ENCODE measurements at places on chromosomes 6 and 20.

DNA sequence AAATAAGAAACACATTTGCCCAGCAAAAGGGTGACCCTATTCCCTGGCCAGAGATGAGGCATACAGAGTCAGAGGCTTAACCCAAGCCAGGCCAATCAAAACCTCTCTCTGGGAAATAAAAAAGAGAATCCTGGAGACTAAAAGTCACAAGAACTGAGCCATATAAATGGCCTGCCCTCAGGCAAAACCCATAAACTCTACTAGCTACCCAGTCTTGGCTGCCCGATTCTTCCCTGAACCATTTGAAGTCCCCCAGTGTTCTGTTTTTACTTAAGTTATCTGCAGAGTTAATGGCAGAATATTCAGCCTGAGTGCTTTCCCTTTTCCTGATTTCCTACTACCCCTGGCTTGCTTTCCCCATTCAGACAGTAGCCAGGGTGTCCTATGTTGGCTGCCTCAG lies 13.9 kb downstream of the KCNK15 start:
- no peak for DNase-seq

DNA sequence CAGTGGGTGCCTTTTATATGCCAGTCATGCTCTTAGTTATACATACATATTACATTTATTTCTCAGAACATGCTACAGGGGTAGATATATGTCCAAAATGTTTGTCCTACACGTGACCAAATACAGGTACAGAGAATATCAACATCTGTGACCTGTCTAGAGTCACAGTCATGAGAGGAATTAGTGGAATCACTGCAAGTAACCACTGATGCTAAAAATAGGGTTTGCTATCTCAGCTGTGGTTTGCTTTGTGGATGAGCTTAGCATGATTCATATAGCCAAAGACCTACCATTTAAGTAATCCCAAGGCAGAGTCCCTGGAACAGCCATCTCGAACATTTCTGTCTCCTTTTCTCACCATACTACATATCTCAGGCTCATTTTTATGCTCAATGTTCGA lies 32.3 kb downstream of the GSTA3 start:
- no peak for DNase-seq

- DNase-seq: no peak
Measured at GRCh38 chr6:27825025-27825793, 87.0 kb downstream of the OR2B2 start.

DNA sequence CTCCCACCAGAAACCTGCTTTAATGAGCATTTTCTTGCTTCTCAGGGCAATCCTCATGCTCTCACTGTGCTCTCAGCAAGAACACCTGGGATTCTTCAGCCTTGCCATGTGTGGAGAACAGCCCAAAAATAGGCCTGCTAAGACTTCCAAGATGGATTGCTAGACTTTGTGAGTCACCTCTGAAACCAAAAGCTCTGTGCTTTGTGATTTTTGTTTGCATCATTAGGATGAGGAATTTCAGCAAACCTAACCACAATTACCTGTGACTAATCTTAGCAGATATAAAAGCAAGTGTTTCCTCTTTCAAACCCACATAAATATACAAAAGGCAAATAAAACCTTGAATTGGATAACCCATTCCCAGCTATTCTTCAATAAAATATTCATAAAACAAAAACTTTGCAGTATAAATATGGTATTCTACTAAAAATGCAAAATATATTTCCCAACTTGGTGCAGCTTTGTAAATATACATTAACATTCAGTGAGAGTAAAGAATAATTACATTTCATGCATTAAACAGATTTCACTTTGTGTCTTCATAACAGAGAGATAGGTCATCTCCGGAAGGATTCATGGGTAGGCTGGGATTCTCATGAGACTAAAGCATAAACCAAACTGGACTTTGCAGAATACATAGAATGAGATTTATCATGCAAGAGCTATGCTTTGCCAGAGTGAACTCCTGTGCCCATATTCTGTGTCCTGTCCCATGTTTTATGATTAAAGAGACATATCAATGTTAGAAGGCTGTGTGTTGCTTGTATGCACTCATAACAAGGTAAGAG lies 33.5 kb downstream of the TPBG start:
- no peak for DNase-seq

DNA sequence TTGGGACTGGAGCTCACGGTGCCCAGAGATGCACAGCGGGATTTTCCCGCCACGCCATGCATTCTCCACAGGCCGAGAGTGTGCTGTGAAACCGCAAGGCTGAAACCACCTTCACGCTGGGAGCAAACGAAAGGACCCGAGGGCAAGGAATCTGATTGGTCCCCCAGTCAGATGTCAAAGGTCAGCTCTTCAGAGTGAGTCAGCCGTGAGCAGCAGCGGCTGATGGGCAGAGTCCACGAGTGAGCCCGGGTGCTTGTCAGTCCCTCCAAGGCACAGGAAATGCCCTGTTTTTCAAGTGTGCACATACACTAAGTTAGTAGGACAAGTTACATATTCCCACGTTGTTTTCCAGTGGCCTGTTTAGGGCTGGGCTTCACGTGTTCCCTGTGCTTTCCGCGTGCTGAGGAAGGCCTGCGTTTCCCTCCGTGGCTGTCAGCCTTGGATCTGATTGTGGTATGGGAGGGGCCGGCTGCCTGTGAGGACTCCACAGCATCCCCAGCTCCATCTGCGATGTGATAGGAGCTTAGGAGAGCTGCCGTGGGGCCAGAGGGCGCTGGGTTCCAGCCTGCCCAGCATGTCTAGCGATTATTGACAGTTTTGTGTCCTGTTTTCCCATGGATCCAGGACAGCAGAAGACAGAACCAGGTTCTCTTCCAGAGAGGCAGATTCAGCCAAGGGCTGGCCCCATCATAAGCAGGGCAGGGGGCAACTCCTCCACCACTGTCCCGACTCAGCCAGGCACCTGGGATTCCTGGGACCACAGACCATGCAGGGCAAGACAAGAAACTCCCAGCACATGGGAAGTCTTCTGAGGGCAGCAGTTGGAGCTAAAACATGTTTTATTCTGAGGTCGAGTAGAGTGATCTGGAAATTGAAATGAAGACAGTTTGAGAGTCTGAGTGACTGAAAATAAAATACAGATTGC lies 38.2 kb upstream of the FRMD1 start:
- DNase-seq: no peak

Measured in NCI-H2107 (cell line).